LHCN-M2 (cell line): ENCODE measurements at places on chromosomes 1 and 21.

GRCh38 chr1:110668549-110668948 lies 6.2 kb downstream of the KCNA3 start:
- no peak for DNase-seq

DNA sequence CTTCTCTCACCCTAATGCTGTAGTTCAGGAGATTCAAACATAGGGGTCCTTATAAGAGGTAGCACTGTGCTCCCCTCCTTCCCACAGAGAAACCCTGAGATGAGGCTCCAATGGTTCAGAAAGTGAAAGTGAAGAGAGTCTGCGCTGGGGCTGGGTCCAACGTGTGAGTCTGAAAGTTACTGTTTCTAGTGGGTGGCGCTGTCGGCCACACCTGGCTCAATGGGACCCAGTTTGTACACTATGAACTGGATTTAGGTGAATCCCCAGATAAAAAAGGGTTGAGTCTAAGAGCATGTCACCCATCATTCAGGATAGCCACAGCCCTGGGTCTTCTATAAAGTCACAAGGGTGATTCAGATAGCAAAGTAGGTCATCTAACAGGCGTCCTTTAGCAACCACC lies 2.8 kb downstream of the SMCP start:
- no peak for DNase-seq

DNA sequence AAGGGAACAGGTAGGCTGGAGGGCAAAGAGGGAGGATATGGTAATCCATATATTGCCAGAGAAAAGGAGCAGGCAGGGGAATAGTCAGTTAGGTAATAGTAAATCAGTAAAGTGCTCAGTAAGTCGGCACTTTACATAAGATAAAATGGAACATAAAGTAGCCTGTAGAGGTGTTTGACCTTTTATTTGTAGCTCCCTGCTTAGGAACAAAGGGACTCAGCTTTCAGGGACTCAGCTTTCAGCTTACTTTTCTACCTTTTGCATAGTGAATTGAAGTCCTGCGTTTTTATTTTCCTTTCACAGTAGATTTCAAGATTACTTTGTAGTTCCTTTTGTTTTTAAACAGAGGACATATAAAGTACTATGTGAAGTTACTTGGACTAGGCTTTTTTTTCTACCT lies 87.3 kb downstream of the ITSN1 start:
- no peak for DNase-seq

GRCh38 chr1:31073044-31073443 lies 7.5 kb upstream of the PUM1 start:
- no peak for DNase-seq

GRCh38 chr1:160884579-160884978 lies 401 bp downstream of the ITLN1 start:
- no peak for DNase-seq

GRCh38 chr1:210726621-210727020 lies 397.9 kb downstream of the HHAT start:
- DNase-seq, result peak; percentile 51

GRCh38 chr1:187689129-187689528 lies 860.4 kb downstream of the PLA2G4A start:
- peak; percentile 54 for DNase-seq

DNA sequence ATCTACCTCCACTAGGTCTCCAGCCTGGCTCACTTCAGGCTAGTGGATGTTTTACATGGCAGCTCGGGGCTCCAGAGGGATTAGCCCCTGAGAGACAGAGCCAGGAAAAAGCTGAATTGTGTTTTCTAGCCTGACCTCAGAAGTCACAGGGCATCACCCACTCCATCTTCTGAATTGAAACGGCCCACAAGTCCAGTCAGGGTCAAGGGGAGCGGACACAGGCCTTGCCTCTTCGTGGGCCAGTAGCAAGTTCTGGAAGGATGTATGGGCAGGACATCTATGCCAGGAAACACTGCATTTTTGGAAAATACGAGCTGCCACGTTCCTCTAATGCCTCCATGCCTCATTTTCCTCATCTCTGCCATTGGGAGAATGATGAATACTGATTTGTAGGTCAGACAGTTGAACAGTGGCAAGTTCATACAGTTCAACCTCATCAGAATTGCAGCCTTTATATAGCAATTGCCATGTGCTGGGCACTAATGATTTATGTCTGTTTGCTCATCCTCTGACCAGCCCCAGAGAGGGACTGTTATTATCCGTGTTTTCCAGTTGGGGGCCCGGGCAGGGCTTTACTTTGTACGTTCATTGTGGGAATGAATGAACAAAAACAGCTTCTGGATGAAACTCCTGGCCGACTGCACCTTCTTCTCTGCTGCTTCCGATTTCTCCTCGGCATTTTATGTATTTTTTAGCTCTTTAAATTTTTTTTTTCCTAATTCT lies 23.2 kb upstream of the PCBP3 start:
- no peak for DNase-seq

GRCh38 chr1:240876071-240876470 lies 264.1 kb upstream of the GREM2 start:
- no peak for DNase-seq

- no peak for DNase-seq
These were observed 585.8 kb upstream of the ZRANB2 start for GRCh38 chr1:71666609-71667008.

DNA sequence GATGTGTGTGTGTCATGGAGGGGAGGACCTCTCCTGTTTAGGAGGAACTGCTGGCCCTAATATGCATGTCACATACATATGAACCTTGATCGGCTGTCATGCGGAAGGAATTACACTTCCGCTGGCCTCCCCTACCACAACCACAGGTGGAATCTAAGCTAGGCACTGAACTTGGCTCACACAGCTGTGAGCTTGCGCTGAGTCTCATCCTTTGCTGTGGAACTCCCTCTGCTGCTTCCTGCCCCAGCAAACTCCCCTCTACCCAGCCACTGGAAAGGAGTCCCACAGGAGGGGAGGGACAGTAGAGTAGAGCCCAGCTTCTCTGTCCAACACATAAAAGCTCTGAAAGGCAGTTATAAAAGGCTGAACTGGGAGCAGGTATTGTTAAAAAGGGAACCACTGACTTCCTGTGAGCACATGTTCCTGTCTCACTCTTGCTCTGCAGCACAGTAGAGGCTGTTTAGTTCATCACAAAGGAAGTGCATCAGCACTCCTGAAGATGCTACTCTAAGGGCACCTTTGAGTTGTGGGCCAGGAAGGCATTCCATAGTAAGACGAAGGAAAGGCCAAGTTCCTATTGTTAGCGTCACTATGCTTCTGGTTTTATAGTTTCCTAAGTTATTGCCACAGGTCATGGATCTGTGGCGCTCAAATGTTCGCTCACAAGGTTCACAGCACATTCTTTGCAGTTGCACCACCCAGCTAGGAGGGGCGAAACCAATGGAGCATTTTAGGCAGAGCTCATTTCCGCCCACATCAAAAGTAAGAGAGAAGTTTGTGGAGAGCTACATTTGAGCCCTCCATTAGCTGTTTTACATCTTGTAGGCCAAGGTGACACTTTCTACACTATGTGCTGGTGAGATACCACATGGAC lies 17.7 kb upstream of the PTPRC start:
- no peak for DNase-seq

GRCh38 chr1:168755800-168756418 lies 26.9 kb upstream of the DPT start:
- DNase-seq, result no peak

DNA sequence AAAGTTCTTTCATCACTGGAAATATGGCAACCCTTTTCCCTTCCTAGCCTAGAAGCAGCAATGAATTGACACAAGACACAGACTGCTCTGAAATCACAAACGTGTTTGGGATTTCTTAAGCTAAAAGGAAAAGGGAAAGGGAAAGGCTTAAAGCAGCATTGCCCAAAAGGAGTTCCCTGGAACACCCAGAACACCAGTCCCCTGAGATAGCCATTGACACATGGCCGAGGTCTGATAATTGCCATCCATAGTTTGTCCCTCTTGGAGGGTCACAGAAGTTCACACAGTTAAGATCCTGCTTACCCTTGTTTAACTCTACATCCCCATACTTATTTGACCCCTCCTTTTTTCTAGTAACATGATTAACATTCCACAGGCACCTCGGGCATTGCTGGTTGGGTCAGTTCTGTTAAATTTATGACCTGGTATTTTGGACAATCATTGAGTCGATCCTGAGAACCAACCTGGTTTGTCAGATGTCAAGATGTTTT lies 72.9 kb downstream of the ZNF281 start:
- DNase-seq, result no peak

GRCh38 chr1:44359234-44359935 lies 4.3 kb upstream of the ERI3 start:
- no peak for DNase-seq
